ENCODE measurements at places on chromosomes 3 and 15.

- DNase-seq, result peak; percentile 62
Measured at GRCh38 chr3:88005066-88005465, 53.7 kb downstream of the CGGBP1 start.

GRCh38 chr3:197465996-197466549, 89.7 kb downstream of the BDH1 start:
- no peak for DNase-seq

- DNase-seq, result no peak
Measured at GRCh38 chr3:179301645-179302044, 21.2 kb upstream of the ZNF639 start.

GRCh38 chr15:80568876-80569605, 126.1 kb upstream of the ABHD17C start:
- no peak for DNase-seq

- DNase-seq, result no peak
Measured at GRCh38 chr15:74369084-74369745, 1.8 kb upstream of the CYP11A1 start.

DNA sequence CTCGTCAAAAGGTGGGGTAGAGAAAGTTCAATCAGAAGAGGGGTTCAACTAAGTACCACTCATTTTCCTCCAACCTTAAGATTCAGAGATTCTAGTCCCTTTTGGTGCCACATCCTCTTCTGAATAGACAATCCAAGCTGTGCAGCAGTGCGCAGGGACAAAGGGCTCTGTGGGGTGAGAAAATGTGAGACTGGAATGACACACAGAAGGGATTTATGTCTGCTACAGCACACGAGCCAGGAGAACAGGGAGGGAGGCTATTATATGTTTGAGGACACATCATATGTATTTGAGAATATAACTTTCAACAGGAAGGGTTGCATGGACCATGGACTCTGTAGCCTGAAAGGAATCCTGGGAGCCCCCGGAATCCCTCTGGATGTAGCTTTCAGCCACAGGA, 33.0 kb downstream of the LSM3 start:
- no peak for DNase-seq

GRCh38 chr3:111601810-111602209, 6.7 kb upstream of the ZBED2 start:
- DNase-seq, result no peak

DNA sequence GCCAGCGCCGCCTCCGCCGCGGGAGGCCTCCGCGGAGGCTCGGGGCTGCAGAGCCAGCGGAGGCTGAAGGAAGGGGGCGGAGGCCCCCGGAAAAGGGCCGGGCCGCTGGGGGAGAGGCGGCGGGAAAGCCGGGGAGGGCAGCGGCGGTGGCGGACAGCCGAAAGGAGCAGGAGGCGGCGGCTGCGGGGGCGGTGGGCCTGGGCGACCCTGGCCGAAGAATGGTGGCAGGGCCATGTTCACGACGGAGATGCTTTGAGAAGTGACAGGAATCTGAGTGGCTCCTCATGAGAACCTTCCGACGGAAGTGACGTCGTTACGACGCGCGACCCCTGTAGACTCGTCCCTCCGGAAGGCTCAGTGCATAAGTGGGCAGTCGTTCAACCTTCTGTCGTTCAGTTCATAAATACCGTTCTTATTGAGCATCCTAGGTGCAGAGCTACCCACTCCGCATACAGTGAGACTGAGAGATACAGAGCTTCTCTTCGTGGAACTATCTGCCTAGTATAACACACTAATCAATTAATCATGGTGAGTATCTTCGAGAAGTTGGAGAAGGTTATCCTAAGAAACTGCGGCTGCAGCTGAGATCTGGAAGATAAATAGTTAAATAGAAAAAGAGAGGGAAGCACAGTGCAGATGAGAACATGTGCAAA, at the start of gene PDCD7:
TSS of gene PDCD7 (minus strand) at position 261 of the 653 bp plus-strand sequence. CDS start at position 234, 27 bp downstream.
- DNase-seq, result peak; percentile 89

GRCh38 chr3:150765949-150766720, 3.2 kb upstream of the SIAH2 start:
- no peak for DNase-seq

DNA sequence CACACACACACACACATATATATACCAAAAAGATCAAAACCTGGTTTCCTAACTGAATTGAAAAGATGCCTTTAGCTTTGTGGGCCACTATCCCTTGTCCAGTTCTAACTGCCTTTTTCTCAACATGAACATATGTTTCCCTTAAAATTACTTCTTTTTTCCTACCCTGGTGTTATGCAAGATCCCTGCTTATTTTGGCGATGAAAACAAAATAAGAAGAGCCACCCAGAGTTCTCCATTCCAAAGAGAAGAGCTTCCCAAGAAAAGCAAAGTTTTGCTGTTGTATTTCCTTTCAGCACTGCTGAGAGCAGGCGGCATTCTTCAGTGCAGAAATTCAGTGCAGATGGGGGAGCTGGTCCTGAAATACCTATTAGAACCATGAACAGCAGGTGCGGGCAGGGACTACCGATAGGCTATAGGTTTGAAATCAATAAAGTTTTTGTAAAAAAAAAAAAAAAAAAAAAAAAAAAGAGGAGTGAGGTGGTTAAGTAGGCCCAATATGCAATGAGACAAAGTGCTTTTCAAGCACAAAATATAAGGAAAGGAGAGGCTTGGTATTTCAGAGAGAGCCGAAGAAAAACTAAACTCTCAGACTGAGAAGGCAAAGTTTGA, 238.0 kb downstream of the FOXP1 start:
- no peak for DNase-seq

GRCh38 chr3:58296269-58296668, 9.8 kb upstream of the RPP14 start:
- no peak for DNase-seq

DNA sequence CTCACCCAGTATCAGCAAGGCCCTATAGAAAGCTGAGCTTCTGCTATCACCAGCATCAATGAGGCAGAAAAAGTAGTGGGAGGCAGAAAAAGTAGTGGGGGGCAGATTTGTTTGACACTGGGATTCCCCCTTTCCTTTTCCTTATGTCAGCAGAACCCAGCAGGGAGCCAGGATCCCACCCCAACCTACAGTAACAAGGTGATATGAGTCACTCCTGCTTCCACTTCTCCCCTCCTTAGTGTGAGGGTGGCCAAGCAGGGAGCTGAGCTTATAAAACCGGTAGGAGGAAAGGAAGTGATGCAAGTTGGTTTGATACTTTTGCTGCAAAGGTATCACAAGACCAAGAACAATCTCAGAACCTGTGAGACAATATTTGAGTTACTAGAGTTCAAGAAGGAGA, 128.7 kb downstream of the SCAPER start:
- DNase-seq, result no peak

DNA sequence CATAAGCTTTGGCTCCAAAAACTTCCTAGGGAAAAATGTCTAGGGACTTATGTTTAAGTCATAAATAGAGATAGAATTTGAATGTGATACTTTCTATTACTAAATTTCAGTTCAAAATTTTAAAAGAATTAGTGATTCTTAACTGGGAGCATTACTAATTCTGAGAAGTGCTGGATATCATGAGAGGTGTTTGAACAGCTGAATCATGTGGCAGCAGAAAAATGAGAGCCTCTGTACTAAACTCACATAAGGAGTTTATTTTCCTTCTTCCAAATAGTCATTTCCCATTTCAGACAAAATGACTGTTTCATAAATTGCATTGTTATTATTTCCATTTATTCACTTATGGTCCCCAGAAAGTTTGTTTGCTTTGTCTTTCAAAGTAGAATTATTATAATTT, 62.7 kb downstream of the SLMAP start:
- no peak for DNase-seq

GRCh38 chr3:39505866-39506742, 38.6 kb downstream of the MOBP start:
- no peak for DNase-seq

DNA sequence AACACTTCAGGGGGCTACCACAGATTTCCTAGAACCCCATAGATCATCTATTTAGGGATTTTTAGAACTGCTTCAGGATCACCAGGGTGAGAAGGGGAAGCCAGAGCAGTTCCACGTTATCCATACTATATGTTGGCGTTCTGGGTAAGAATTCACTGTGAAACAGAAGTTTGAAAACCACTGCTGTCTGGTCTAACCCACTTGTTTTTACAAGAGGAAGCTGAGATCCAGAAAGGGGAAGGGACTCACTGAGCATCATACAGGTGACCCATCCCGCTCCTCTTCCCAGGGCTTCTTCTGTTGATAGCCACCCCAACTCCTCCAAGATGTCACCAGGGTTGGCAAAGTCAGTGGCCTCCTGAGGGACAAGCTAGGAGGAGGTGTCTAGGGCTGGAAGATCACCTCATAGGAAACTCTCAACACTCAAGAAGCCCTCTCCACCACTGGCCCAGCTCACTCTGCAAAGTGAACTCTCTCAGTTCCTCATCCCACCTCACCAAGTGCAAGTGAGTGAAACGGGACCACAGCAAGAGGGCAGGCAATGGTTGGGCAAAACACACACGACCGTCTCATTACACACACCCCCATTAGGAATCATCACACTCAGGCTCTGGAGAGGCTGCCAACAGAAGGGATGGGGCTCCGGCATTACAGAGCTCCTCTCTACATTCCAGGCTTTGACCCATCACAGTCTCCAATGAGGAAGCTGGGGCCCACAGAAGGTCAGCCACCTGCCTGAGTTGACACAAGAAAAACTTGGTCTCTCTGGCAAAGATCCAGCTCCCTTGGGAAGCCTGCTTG, 1.8 kb downstream of the DAPK2 start:
- no peak for DNase-seq

DNA sequence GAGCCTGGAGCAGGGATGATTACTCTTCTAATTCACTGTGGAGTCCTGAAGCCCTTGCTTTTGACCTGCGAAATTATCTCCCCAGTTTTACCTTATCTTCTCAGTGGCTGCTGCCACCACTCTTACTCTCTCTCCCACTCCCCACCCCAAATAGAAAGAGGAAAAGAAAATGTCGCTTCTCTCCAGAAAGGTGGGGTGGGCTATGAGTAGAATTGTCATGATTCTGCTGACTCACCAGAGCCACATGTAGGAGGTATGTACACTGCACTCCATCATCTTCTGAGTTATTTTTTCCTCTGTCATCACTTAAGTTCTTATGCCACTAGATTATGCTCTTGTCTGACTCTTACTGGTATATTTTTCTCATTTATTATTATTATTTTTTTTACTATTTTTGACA, 43.9 kb upstream of the TMEM158 start:
- DNase-seq, result no peak

DNA sequence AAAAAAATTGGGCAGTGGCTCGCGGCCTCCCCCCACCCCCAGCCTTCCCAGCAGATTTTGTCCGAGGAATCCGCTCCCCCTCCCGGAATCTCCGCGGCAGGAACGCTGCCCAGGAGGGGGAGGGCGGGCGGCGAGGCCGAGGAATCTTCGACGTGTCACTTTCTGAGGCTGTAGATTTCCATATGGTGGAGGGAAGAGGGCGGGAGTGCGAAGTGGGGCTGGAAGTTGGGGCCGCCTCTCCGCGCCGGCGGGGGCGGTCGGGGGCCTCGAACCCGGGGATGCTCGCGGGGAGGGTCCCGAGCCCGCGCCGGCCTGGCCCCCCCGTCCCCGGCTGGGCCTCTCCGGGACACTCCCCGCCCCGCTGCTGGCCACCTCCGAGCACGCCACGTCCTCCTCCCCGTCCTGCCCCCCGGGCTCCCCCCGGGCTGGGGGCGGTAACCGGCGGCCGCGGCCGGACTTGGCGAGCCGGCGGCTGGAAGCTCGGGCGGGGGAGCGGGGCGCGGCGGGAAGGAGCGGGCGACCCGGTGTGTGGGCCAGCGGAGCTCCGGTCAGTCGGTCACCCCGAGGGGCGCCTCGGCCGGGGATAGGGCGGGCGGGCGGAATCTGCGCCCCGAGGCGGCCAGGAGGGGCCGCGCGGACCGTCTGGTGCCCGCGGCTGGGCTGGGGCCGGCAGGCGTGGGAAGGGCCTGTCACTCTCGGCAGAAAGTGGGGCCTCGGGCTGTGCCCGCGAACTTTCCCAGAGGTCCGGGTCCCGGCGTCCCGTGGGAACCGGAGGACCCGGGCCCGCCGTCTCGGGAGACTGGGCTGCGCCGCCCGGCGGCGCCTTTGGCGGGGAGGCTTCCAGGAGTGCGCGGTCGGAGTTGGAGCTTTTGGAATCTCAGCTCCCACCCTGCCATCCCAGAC, 951 bp downstream of the FNDC3B start:
- peak; percentile 33 for DNase-seq

DNA sequence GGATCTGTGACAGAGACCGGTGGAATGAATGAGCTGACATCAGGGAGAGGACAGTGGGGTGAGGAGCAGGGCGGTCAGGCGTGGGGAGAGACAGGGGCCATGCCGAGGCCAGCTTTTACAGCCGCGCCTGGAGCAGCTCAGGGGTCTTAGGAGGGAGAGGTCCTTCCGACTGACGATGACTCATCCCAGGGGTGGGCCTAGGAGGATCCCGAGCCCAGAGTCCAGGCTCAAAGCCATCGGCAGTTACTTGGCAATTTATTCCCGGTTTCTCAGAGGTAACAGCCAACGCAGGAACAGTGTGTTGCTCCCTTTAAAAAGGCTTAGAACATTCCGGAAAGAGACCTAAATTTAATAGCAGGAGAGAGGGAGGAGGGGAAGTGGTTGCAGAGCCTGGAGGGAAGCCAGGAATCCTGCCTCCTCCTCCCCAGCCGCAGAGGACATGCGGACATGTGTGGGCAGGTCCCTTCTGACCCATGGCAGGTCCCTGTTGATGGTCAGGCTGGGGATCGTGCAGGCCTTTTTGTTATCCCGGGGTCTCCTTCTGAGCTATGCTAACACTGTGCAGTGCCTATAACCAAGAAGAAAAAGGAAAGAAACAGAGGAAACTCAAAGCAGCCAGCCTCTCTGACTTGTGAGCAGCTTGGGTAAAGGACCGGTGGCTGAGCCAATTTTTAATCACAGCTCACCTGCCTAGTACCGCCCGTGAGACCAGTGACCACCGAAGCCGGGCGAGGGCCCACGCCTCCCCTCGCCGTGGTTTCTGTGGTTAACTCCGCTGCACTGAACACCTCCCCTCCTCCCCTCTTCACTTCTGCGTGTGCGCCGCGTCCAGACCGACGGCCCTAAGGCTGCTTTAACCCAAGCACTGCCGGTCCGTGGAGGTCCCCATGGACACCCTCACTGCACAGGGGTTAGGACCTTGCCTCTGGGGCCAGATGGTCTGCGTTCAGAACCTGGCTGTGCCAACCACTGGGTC, 392.4 kb upstream of the PROK2 start:
- no peak for DNase-seq

Data from CD8-positive, alpha-beta T cell (primary cell).